Mammary epithelial cell (primary cell): ENCODE measurements at places on chromosomes 4 and X. TPM values are rescaled to one million over a fixed set of nuclear protein-coding genes. Genes with fewer than 3 reads are reported as not detected.

Gene MAGEA10
- not detected for polyA plus RNA-seq

Gene HSFX1
- polyA plus RNA-seq: 0.23 TPM

Gene ABCD1
- polyA plus RNA-seq: 1.7 TPM

Gene ABCE1
- polyA plus RNA-seq: 98.4 TPM
